ENCODE measurements at places on chromosomes 3 and 15.

DNA sequence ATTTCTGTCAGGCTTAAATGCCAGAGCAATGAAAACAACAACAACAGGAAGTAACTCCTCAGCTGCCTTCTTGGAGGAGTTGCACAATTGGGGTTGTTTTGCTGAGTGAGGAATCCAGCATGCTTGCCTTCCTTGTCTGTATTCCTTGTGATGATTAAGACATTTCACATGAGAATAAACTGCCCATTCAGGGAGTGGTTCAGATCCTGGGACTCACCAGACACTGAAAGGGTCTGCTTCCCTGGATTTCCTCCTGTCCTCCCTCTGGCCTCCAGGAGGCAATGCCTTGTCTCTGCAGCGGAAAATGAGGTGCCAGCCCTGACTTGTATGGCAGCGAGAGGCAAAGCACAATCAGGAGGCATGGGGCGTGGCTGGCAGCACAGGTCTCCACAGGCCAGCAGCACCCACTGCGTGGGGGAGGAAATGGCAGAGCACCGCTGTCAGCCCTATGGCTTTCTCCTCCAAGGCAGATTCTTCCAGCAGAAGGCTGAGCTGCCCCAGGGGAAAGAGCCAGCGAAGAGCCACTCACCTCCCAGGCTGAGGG is 41.5 kb downstream of the RBP2 start:
- no peak for DNase-seq

GRCh38 chr3:128435058-128435457 is 31.6 kb downstream of the DNAJB8 start:
- no peak for DNase-seq

GRCh38 chr3:197883541-197883940 is 66.4 kb upstream of the RPL35A start:
- DNase-seq = no peak

GRCh38 chr3:37891227-37891626 is 29.5 kb downstream of the CTDSPL start:
- DNase-seq = no peak

GRCh38 chr15:48858401-48858800 is 19.5 kb upstream of the EID1 start:
- DNase-seq = no peak

DNA sequence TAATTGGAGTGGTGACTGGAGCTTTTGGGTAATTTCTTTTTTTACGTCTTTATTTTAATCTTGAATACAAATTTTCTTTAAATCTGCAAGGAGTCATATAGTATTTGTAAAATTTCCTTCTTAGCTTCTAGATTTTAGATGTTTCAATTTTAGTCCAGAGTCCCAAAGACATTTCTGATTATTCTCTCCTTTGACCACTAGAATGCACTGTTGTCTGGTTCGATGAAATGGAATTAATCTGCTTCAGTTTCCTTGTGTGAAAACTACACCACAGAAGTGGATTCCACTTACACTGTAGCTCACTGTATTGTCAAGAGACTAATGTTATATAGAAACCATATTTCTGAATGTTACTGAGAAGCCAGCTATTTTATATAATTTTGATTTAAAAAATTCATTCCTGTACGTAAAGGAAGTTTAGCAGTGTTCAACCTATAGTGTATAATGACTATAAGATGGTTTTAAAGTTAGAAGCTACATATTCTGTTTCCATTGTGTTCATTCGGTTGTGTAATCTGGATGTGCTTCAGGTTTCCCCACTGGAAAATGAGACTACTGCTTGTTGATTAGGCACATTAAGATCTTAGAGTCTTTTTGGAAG is 6.1 kb downstream of the GRAMD1C start:
- DNase-seq = no peak

DNA sequence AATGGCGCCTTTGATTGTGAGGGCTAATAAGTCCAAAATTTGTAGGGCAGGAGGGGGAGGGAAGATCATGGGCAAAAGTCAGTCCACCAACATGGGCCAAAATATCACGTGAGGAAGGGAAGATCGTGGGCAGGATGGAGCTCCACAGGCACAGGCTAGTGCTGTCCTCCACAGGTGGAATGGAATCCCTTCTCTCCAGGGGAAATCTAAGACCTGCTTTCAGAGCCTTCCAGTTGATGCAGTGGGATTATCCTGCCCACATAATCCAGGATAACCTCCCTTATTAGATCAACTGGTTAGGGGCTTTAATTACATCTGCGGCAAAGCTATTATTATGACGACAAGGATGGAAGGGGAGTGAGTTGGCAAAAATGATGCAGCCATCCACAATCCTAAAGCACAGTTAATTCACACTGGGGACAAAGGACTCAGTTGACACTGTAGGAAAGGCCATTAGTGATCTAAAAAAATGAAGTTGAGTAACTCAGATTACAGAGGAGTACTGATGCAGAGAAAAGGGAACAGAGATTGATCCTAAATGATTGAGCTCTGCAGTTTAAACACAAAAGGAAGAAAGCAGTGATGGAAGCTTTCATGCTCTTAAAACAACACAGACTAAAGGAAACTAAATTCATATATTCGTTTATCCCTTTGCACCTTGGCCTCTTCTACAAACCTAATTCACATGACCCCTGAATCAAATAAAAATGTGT is 159.8 kb downstream of the AKAP13 start:
- no peak for DNase-seq
